Stimulated activated CD4-positive, alpha-beta T cell treated with anti-CD3 and anti-CD28 coated beads, Interleukin-1b, Interleukin-23, amount 100 ng/mL, for 1 hour (primary cell): ENCODE measurements at places on chromosomes 6 and 20.

- DNase-seq: no peak
These were observed 39.0 kb downstream of the GMPR start for GRCh38 chr6:16277101-16277981.

- DNase-seq: no peak
These were observed 14.6 kb upstream of the FAXC start for GRCh38 chr6:99364026-99364425.

DNA sequence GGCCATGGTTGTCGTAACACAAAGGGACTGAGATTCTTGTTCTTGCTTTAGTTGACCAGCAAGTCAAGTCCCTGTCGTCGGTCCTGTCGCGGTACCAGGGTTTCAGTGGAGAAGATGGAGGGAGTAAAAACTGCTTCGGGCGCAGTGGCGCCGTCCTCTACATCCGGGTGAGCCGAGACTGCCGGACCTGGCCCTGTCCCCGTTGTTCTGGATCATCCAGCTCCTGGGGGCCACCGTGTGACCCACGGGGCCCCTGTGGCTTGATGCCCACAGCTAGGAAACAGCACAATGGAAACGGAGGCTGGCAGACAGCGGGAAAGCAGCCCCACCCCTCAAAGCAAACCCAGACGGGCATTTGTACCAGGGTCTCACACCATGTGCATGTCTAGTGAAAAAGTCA, 15.0 kb downstream of the MTG2 start:
- DNase-seq: no peak

DNA sequence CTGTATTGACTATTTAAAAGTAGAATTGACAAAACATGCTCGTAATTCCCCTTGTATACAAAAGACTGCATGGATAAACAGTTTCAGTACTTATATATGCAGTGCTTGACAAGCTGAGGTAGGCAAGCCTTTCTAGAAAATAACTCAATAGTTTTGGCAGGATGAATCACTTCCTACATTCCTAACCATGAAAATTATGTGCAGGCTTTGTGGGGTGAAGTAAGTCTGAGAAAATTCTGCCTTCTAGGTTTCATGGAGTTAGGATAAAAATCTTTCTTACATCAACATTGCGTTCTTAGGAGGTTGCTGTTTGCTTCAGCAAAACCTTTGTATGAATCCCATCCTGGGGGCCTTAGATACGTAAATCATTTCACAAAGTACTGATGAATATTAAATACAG, 801.4 kb upstream of the EYS start:
- DNase-seq: no peak

DNA sequence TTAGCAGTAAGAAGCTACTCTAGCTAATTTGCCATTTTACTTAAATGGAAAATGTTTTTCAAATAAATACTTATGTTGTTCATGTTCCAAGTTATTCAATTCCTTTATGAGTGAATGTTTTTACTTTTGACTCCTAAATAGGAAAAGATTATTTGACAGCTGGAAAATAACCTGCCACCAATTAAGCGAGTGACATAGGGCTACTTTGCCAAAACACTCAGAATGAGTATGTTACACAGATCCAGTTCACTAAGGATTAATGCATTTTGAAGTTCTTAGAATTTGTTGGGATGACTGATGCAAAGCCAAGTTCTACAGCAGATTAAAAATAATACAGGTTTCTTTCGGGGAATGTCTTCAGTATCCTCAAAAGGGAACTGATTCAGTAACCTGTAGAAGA, 144.4 kb downstream of the ADGRG6 start:
- no peak for DNase-seq

- DNase-seq: no peak
These were observed 800.1 kb upstream of the CITED2 start for GRCh38 chr6:140174524-140174923.

GRCh38 chr6:142853244-142854180, 91.5 kb downstream of the HIVEP2 start:
- no peak for DNase-seq

GRCh38 chr6:132703936-132704335, 9.9 kb downstream of the VNN1 start:
- no peak for DNase-seq

DNA sequence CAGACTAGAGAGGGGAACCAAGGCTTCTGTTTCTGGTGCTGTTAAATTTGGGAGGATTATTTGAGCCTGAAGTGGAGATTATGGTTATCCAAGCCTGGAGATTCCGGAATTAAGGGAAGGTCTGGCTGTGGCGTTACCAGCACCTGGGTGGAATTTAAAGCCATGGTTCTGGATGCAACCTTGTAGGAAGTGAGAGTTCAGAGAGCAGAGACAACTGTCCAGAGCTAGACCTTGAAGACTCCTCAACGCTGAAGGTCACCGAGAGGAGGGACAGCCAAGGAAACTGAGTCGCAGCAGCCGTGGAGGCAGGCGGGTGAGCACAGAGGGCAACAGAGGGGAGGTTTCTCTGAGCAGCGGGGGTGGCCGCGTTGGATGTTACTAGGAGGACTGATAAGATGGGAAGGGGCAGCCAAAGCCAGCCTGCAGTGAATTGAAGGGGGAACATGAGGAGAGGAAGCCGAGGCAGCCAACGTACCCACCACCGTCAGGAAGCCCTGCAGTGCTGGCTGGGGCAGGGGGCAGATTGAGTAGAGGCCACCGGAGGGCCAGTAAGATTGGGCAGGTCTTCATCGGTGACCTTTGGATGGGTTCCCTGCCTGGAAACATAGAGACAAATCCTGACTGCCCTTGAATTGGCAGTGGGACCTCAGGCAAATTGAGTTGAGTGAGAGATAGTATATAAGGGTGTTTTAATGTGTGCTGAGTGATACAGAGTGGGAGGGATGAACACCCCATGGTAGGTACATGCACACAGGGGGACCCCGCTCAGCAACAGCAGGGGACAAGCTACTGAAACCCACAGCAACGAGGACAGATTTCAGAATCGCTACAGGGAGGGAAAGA, 90.3 kb downstream of the SNX5 start:
- no peak for DNase-seq

DNA sequence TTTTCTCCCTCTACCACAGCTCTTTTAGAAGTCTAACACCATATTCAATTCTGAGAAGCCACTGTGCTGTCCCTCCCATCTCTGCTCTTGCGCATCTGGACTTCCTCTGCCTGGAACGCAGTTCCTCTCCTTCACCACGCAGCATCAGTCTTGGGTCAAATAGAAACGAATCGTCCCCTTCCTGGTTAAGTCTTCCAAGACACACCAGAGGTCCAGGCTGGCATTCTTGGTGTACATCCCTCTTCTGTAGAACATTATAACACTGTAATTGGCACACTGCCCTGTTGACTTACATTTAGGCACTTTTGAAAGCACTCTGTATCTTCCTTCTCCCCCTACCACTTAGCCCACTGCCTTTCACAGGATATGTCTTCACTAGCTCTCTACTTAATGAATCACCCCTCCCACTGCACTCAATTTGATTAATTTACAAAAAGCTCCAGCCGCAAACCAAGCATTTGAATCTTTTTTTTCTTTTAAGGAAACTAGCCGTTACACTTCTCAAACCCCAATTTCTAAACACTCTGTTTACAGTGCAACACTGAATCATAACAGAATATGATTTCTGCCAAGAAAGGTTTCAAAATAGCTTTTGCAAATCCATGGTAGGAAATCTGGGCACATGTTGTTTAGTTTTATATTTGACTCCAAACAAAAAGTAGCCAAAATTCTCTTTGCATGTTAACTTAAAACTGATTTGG, 140.8 kb upstream of the CARMIL1 start:
- DNase-seq: peak; percentile 12

GRCh38 chr6:149942461-149942829, 631 bp downstream of the ULBP2 start:
- no peak for DNase-seq

DNA sequence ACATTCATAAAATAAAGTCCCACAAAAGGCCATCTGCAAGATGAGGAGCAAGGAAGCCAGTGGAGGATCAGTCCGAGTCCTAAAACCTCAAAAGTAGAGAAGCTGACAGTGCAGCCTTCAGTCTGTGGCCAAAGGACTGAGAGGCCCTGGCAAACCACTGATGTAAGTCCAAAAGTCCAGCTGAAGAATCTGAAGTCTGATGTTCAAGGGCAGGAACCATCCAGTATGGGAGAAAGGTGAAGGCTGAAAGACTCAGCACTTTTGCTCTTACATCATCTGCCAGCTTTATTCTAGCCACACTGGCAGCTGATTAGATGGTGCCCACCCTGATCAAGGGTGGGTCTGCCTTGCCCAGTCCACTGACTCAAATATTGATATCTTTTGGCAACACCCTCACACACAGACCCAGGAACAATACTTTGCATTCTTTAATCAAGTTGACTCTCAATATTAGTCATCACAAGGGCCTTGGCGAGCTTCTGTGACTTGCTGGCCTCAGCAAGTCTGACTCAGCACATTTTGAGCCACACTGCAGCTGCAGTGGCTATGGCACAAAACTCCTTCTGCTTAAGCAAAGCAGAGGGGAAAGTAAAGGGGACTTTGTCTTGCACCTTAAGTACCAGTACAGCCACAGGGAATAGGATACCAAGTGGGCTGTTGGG, 1370.3 kb upstream of the CITED2 start:
- no peak for DNase-seq

- DNase-seq: no peak
These were observed 23.1 kb downstream of the USP45 start for GRCh38 chr6:99492092-99492491.

DNA sequence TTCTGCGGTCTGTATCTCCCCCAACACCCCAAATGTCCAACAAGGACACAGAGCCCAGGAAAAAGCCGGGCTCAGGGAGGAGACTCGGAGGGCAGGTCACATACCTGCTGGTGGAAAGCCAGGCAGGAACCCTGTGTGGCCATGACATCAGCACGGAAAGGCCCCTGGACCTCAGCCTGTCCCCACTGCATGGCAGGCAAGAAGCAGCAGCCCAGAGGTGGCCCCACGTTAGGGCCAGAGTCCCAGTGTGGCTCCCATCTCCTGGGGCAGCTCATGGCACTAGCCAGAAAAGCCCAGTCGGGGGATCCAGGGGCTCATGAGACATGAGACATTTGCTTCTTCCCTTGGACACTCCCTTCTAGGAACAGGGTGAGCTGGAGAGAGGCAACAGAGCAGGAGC, 258.7 kb downstream of the DLL1 start:
- DNase-seq: no peak

GRCh38 chr6:9192405-9192909, 757.1 kb upstream of the SLC35B3 start:
- no peak for DNase-seq

- DNase-seq: no peak
These were observed 21.2 kb downstream of the TGM2 start for GRCh38 chr20:38143646-38144554.

GRCh38 chr6:154276810-154277628, 79.6 kb downstream of the IPCEF1 start:
- no peak for DNase-seq

- DNase-seq: no peak
These were observed 463.5 kb downstream of the QKI start for GRCh38 chr6:163877877-163878639.

GRCh38 chr20:34549291-34549928, 9.1 kb upstream of the MAP1LC3A start:
- no peak for DNase-seq

DNA sequence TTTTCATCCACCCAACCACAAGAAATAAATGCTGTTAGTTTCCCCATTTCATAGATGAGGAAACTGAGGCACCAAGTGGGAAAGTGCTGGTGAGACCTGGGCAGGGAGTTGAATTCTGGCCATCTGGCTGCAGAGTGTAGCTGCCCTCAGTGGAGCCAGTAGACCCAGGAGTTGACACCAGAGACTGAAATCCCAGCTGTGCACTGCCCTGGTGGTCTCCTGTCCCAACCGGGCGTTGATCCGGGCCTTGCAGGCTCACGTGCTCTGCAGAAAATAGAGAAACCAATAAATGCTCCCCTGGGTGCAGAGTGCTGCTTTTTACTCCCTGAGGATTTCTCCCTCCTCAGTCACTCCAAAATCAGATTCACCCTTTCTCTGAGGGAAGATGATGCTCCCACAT, 18.4 kb downstream of the HLA-F start:
- no peak for DNase-seq

- DNase-seq: no peak
These were observed 1.2 kb downstream of the TPD52L1 start for GRCh38 chr6:125154761-125155135.

- DNase-seq: no peak
These were observed 126.2 kb downstream of the IMPG1 start for GRCh38 chr6:75946146-75946831.

DNA sequence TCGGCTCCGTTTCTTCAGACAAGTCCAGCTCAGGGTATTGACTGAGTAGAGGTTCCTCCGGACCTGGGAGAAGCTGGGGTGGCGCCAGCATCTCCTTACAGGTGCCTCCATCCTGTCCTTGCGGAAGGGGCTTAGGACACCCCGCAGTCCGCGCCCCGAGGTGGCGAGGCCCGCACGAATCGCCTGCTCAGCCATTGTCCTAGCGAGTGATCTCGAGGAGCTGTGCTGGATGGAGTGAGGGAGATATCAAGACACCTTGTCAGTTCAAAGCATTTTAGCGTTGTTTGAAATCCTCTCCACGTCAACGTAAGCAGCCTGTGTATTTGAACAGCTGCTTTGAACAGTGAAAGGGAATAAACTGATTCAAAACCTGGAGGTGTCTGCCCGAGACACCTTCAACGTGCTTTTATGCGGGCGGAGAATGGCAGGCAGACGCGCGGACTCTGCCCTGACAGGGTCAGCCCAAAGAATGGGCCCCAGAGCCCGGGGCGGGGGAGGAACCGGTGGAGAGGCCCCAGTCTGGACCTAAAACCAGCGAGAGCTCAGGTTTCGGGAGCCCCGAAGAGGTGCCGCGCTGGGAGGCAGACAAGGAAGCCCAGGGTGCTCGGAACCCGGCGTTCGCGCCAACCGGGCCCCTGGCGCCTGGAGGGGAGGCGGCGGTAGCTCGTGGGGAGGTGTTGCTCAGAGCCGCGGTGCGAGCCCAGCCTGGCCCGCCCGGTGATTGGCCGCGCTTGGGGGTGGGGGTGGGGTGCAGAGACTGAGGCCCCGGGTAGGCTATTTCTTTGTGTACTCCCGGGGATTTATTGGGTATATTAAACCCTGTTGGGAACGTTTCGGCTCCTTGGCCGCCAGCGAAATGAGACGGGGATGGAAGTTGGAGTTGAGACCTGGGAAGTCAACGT, 3.1 kb upstream of the POU3F2 start:
- no peak for DNase-seq

DNA sequence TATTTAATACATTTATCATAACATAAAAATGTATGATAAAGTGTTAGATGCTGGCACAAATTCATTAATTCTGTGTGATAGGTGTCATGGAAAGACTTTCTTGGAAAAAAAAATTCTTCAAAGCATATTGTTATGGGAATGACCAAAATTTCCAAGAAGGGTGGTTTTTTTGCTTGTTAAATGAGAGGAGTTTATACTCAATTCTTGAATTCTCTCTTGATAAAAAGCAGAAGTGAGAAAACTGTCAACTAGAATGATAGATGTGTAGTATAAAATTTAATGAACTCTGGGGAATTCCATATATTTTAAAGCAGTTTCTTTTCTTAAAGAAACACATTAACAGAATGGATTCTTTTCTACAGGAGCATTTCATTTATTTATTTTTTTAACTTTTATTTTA, 62.0 kb upstream of the SNAP91 start:
- DNase-seq: no peak

DNA sequence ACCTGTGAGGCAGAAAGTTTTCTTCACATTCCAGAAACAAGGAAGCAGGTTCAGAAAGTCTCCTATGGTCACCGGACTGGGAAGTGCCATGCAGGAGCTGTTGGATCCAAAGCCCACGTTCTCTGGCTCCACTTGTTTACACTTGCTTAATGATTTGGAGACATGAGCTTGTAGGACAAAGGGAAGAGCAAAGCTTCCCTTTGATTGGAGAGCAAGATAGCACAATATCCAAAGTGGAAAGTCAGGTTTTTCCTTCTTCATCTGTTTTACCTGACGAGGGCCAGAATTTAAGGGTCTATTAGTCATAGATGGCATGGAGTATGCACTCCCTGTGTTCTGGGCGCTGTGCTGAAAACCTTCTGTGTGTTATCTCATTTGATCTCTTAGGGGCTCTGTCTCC, 81.2 kb downstream of the PDE7B start:
- DNase-seq: no peak
